ENCODE measurements at places on chromosomes 2 and 18. TPM values are rescaled to one million over a fixed set of nuclear protein-coding genes. Genes with fewer than 3 reads are reported as not detected.

Gene CHRNG
- polyA plus RNA-seq: not detected

Gene CCDC148
- 3.5 TPM for polyA plus RNA-seq

DNA sequence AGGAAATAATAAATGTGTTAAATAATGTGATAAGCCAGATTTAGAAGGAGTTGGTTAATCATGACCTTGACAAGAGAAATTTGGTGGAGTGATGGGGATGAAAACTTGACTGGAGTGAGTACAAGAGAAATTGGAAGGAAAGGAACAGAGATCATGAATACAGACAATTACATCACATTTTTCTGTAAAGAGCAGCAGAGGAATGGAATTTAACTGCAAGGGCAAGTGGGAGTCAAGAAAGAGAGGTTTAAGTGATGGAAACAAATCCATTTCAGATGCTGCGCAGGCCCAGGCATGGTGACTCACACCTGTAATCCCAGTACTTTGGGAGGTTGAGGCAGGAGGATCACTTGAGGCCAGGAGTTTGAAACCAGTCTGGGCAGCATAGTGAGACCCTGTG lies 46.7 kb downstream of the ICA1L start:
- DNase-seq: no peak

- no peak for DNase-seq
Observed at GRCh38 chr2:7906431-7906830, 775.4 kb upstream of the ID2 start.

DNA sequence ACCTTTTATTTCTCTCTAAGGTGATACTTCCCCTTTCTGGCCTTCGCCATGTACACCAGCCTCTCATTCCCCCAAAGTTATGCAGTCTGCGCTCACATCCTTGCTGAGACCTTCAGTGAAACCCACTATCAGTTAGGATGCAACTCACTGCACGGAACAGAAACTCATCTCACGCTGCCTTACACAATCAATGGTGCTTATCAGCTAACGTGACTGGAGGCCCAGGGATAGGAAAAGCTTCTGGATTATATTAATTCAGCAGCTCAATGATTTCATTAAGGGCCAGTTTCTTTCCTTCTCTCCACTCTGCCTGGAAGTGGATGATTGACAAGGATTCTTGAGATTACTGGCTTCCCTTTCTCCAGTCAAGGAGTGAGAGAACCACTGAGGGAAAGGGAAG lies 44.8 kb downstream of the CDH2 start:
- no peak for DNase-seq

DNA sequence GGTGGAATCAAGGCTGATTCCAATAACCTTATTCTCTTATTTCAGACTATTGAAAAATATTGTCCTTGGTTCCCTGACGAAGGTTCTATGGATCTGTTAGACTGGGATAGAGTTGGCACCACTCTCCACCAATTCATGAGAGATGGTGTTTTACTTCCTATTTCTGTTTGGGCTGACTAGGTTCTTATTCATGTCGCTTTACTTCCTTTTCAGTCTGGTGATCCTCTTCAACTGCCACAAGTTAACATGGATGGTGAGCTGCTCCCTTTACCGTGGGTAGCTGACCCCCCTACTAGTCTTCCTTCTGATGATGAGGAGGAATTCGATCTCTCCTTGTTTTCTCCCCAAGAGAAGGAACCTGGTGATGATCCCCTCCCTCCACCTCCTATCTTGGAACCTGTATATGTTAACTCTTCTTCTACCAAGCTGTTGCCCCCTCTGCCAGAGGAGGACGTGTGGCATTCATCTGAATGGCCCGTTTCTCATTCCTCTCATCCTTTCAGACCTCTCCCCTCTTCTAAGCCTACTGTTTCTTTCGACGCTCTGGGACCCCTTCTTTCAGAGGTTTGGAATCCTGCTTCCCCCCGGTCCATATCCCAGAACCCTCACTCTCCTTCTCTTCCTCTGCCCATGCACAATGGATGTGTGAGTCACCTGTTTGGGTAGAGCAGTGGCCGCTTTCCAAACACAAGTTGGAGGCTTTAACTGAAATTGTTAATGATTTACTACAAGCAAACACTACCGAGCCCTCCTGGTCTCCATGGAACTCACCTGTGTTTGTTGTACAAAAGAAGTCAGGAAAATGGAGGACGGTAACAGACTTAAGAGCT lies 13.5 kb upstream of the CNOT11 start:
- DNase-seq: peak; percentile 80

- DNase-seq: no peak
Observed at GRCh38 chr2:23291239-23291638, 93.7 kb upstream of the KLHL29 start.

DNA sequence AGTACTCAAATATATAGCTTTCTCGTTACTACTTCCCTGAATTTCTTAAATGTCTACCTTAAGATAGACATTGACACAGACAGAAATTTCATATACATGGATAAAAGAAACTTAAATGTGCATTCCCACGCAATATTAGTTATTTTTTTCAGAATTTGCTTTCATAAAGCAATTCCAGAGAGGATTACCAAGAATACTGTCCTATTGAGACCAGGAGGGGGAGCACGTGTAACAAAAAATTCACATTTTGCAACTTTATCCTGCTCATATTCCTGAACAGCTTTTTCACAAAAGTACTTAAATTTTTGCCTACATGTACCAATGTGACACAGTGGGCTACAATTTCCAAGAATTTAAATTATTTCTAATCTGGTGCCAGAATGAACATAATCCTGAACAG lies 30.7 kb upstream of the ERCC3 start:
- DNase-seq: peak; percentile 65

DNA sequence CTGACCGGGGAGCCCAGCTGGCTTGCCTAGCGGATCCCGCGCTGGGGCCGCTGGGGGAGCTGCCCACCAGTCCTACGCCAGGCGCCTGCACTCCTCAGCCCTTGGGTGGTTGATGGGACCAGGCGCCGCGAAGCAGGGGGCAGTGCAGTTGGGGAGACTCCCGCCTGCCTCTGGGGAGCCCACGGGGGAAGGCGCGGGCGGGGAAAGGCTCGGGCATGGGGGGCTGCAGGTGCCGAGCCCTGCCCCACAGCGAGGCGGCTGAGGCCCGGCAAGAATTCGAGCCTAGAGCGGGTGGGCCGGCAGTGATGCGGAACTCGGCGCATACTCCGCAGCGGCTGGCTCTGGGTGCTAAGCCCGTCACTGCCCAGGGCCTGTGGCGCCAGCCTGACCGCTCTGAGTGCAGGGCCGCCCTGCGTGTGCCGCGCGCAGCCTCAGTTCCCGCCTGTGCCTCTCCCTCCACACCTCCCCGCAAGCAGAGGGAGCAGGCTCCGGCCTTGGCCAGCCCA lies 249.1 kb upstream of the TEKT4 start:
- no peak for DNase-seq

DNA sequence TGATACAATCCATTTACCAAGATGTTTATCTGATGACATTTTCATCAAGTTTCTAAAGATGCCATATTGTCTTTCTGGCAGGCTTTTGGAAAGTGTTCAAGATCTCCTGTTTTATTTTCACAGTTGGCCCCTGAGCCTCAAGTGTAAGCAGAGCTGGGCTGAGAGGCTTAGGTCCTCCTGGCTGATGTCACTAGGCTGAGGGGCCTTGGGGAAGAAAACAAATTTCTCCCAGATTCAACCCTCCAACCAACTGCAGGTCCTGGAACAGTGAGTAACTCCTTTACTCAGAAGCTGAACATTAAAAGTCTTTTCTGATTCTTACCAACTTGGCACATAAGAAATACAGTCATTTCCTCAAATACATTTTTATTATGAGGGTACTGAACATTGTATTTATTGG lies 14.9 kb upstream of the IL1RL1 start:
- no peak for DNase-seq
